ENCODE measurements at places on chromosomes 2 and 18. TPM values are rescaled to one million over a fixed set of nuclear protein-coding genes. Genes with fewer than 3 reads are reported as not detected.

Gene CNGA3
- polyA plus RNA-seq, result 0.30 TPM

Gene CRYBA2
- not detected for polyA plus RNA-seq

Gene PROKR1
- polyA plus RNA-seq, result not detected

Gene C2orf81
- polyA plus RNA-seq, result 6.0 TPM

Gene YES1
- polyA plus RNA-seq, result 23.8 TPM

Gene RAB6C
- not detected for polyA plus RNA-seq

Gene UGT1A9
- polyA plus RNA-seq, result not detected

Gene ARHGEF33
- 0.52 TPM for polyA plus RNA-seq

Gene STARD6
- not detected for polyA plus RNA-seq

Gene NAT8
- not detected for polyA plus RNA-seq

Gene RNF125
- polyA plus RNA-seq, result 0.18 TPM

Gene SKOR2
- polyA plus RNA-seq, result not detected

Gene NBAS
- 21.2 TPM for polyA plus RNA-seq

Gene KLHL41
- polyA plus RNA-seq, result 0.11 TPM

Gene RAB31
- polyA plus RNA-seq, result 144 TPM

Gene TUBB8B
- not detected for polyA plus RNA-seq

Gene INHA
- polyA plus RNA-seq, result 0.36 TPM

Gene C1QL2
- polyA plus RNA-seq, result not detected

Gene XDH
- 1.3 TPM for polyA plus RNA-seq

Gene SPP2
- polyA plus RNA-seq, result not detected

Gene TTN
- polyA plus RNA-seq, result 0.39 TPM

Gene SRBD1
- polyA plus RNA-seq, result 8.1 TPM

Gene ATF2
- 29.5 TPM for polyA plus RNA-seq

Gene DAPL1
- polyA plus RNA-seq, result not detected
